ENCODE measurements at places on chromosomes 6 and 20.

DNA sequence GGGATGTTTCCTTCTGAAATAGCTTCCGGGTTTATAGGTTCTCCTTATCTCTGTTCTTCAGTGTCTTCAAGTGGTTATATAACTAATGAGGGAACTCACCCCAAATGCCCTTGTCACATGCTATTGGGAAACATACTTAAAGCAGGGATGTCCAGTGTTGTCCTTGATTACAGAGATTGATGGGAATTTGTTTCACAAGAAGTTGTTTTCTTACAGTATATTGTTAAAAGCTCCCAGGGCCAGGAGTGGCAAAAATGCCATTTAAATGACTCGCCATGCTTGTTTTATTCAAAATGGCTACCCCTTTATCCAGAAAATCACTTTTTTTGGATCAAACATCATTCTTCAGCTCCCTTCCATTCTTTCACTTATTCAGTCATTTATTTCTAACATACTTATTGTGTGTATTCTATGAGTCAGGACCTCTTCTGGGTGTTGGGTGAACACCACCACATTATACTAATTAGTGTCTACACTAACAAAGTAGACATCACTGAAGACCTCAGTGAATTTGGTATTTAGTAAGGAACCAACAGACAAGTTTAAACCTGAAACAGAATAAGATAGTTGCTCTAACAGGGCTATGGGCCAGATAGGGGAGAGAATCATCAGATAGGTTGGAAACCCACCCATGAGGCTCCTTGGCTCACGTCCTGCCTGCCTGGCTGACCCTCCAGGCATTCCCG lies 791.1 kb downstream of the MAFB start:
- DNase-seq: no peak

GRCh38 chr6:139028215-139028657 lies 309 bp upstream of the ABRACL start:
- no peak for DNase-seq

- DNase-seq: no peak
Measured at GRCh38 chr6:137522831-137523230, 28.6 kb upstream of the OLIG3 start.

GRCh38 chr6:6869094-6869493 lies 238.7 kb upstream of the RREB1 start:
- DNase-seq: no peak

GRCh38 chr20:33663161-33664084 lies 1.3 kb downstream of the C20orf144 start:
- peak; percentile 48 for DNase-seq

- no peak for DNase-seq
Measured at GRCh38 chr6:71410681-71411080, 122.1 kb downstream of the OGFRL1 start.

Data from fibroblast of the aortic adventitia (primary cell).